ENCODE measurements at places on chromosomes 1 and 21.

DNA sequence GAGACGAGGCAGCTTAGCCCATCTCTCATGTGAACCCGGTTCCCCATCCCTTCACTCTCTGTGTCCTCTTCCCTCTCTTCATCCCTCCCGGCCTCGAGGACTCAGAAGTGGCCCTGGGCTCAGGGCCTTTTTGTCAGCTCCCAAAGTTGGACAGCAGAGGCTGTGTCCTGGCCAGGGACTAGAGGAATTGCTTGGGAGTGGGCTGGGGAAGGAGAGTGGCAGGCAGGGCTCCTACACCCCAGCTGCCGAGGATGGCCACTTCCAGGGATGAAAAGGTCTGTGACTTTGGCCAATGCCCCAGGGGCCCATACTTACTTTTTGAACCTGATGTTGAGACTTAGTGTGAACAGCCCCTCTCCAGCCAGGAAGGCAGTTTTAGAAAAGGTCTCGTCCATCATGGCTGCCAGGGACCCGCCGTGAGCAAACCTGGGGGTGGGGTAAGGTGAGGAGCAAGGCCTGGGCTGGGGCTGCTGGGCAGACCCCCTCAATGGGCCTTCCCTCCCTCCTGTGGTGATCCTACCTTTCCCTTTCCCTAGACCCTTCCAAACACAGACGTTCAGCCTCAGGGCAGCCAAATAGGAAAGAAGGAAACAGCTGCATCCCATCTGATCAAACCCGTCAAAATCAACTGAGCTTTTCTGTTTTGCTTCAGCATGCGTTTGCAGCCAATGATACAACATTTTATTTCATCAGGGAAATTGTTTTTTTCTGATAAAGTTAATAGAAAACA, 5.5 kb downstream of the THEM5 start:
- H3K36me3 ChIP-seq: no peaks in the 10 kb centered on the region
- DNase-seq: no peak
- H3K27ac ChIP-seq: peak overlapping the region; percentile 70
- peaks cover 7% of the 10 kb centered on the region for H3K27me3 ChIP-seq
- peaks cover 26% of the 10 kb centered on the region for H3K4me1 ChIP-seq

DNA sequence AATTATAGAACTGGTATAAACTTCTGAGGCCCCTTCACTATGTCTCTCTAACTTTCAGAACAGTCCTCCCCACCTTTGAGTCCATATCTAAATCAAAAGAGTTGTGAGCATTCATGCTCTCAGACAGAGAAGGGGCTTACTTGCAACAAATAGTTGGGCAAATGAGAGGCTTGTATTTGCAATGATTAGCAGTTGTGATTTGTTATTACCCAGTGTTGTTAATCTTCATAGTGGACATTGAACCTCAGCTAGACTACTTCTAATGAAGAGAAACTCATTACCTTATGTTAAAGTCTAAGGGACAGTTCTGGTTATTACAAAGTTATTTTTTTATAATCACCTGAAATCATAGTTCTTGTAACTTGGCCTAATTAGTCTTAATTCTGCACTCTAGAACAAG, 114.5 kb downstream of the RABGAP1L start:
- H3K27ac ChIP-seq: no peak overlapping the region
- H3K4me1 ChIP-seq: no peaks in the 10 kb centered on the region
- DNase-seq: no peak
- H3K27me3 ChIP-seq: no peaks in the 10 kb centered on the region
- H3K4me3 ChIP-seq: no peak overlapping the region
- H3K36me3 ChIP-seq: no peaks in the 10 kb centered on the region

DNA sequence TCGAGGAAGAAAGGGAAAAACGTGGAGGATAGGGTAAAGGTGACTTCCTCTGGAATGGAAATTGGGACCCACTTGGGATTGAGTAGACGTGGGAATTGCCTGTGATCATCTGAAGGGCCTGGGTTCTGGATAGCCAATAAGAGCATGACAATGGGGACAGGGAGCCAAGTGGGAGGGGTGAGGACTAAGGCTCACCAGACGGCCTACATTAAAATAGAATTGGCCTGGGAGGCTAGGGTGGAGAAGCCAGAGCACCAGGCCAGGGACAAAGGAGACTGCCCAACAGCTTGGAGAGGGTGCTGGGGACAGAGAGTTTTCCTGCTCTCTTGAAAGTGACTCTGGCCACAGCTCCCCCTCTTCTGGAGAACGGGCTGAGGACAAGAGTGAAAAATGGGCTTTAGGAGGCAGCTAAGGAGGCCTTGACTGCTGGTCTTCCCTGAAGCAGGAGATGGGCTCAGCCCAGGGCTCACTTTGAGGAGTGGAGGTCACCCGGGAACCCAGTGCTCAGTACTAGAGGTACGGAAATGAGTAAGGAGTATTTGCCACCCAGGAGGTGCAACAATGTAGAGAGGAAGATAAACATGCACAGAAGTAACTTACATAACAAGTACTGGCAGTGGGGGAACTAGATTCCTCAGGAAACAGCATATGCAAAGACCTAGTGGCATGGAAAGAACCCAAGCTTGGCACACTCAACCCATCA, 18.8 kb downstream of the INKA2 start:
- H3K27me3 ChIP-seq: no peaks in the 10 kb centered on the region
- H3K4me1 ChIP-seq: peaks cover 23% of the 10 kb centered on the region
- DNase-seq: no peak
- peak overlapping the region; percentile 28 for H3K27ac ChIP-seq

- H3K27ac ChIP-seq: no peak overlapping the region
- DNase-seq: no peak
- peaks cover 8% of the 10 kb centered on the region for H3K27me3 ChIP-seq
- no peaks in the 10 kb centered on the region for H3K4me1 ChIP-seq
- no peaks in the 10 kb centered on the region for H3K36me3 ChIP-seq
- H3K4me3 ChIP-seq: no peak overlapping the region
Measured at GRCh38 chr1:198123133-198123532, 33.7 kb upstream of the NEK7 start.

GRCh38 chr1:192088496-192088895, 69.8 kb upstream of the RGS18 start:
- H3K4me3 ChIP-seq: no peak overlapping the region
- H3K4me1 ChIP-seq: no peaks in the 10 kb centered on the region
- no peaks in the 10 kb centered on the region for H3K36me3 ChIP-seq
- no peak overlapping the region for H3K27ac ChIP-seq
- H3K27me3 ChIP-seq: no peaks in the 10 kb centered on the region

DNA sequence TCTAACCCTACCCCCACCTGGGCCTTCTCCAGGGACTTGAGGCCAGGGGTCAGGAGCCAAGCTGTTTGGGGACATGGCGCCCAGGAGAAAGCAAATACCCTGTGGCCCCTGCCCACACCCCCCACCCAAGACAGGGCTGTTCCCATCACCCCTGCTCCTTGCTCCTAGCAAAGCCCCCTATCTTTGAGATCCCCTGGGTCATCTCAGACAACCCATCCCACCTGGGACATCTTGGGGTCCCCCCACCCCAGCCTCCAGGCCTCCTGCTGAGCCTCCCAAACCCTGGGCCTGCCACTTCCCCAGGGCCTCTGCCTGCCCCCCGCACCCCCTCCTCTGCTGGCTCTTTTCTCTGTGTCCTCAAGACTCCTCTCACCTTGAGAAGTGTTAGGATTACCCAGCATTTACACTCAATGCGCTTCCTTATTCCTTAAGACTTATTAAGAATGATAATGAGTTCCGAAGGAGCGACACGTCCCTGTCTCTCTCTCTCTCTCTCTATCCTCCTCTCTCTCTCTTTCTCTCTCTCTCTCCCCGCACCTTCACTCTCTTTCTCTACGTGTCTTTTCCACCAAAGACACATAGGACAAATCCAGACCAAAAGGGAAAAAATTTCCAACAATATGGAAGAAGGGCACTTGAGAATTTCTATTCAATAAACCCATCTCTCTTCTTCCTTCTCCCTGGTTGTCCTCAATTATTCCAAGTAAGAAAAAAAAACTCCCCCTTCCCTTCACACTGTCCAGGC, 7.2 kb downstream of the CASZ1 start:
- no peak overlapping the region for H3K27ac ChIP-seq
- no peak overlapping the region for H3K4me3 ChIP-seq
- peaks cover 30% of the 10 kb centered on the region for H3K27me3 ChIP-seq
- peak; percentile 44 for DNase-seq
- H3K4me1 ChIP-seq: peaks cover 6% of the 10 kb centered on the region

- H3K27me3 ChIP-seq: no peaks in the 10 kb centered on the region
- no peaks in the 10 kb centered on the region for H3K4me1 ChIP-seq
- no peak for DNase-seq
- H3K27ac ChIP-seq: no peak overlapping the region
- no peaks in the 10 kb centered on the region for H3K36me3 ChIP-seq
Measured at GRCh38 chr21:44439211-44439600, 16.1 kb upstream of the LRRC3 start.

- H3K36me3 ChIP-seq: peaks cover 6% of the 10 kb centered on the region
- H3K27me3 ChIP-seq: no peaks in the 10 kb centered on the region
- DNase-seq: peak; percentile 58
- H3K4me1 ChIP-seq: peaks cover 22% of the 10 kb centered on the region
Measured at GRCh38 chr21:43866260-43866629, 1.2 kb downstream of the AGPAT3 start.

- H3K4me3 ChIP-seq: no peak overlapping the region
- DNase-seq: no peak
- peaks cover 43% of the 10 kb centered on the region for H3K36me3 ChIP-seq
- peaks cover 22% of the 10 kb centered on the region for H3K4me1 ChIP-seq
- H3K27ac ChIP-seq: no peak overlapping the region
Measured at GRCh38 chr1:166849135-166849534, 9.9 kb downstream of the POGK start.

- H3K27me3 ChIP-seq: peaks cover 6% of the 10 kb centered on the region
- H3K4me3 ChIP-seq: no peak overlapping the region
- no peak for DNase-seq
- peaks cover 7% of the 10 kb centered on the region for H3K4me1 ChIP-seq
Measured at GRCh38 chr1:119745034-119745433, 23.7 kb downstream of the HMGCS2 start.

DNA sequence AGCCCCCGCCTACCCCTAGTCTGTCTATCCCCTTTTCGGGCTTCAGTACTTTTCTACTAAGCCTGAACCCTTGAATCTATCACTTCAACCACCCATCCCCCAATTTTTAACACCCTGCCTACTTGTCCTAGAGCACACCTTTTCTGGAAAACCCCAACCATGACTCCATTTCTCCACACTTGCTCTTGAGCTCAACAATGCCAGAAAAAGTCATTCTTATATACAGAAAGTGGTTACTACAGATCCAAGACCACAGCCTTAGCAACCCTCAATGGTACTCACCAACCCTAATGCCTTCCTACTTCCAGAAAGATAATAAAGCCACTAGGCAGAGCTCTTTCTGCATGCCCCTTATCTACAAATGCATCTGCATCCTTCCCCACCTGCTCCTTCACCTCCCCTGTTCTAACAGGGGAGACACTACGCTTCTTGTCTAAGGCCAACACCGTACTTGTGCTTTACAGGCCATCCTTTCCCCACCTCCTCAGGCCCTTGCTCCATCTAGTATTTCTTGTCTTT, 41.2 kb downstream of the DMAP1 start:
- no peak for DNase-seq
- no peak overlapping the region for H3K27ac ChIP-seq
- no peaks in the 10 kb centered on the region for H3K36me3 ChIP-seq
- no peaks in the 10 kb centered on the region for H3K27me3 ChIP-seq
- H3K4me1 ChIP-seq: no peaks in the 10 kb centered on the region
- H3K4me3 ChIP-seq: no peak overlapping the region

GRCh38 chr1:224801844-224802490, 127.5 kb upstream of the DNAH14 start:
- no peak overlapping the region for H3K4me3 ChIP-seq
- peaks cover 16% of the 10 kb centered on the region for H3K27me3 ChIP-seq
- no peak overlapping the region for H3K27ac ChIP-seq

- no peak for DNase-seq
- no peak overlapping the region for H3K4me3 ChIP-seq
- peaks cover 10% of the 10 kb centered on the region for H3K4me1 ChIP-seq
Measured at GRCh38 chr21:41357546-41357945, 4.3 kb upstream of the MX2 start.

DNA sequence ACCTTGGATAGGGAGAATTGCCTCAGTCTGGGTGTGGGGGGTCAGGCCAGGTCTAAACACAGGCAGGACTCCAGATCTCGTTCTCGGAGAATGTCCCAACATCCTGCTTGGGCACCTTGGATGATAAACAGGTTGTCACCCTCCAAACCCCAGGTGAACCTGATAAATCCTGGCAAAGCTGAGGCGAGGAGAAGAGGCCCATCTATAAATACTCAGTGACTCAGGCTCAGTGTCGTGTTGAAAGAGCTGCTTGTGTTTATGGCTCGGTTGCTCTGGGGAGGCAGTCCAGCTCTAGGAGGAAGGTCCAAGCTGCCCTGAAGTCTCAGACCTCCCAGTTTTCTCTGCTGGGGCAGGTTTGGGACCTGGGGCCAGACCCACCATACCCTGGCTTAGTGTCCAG, 15.8 kb upstream of the TRIM63 start:
- no peak for DNase-seq
- H3K27ac ChIP-seq: no peak overlapping the region
- H3K36me3 ChIP-seq: no peaks in the 10 kb centered on the region
- no peak overlapping the region for H3K4me3 ChIP-seq

DNA sequence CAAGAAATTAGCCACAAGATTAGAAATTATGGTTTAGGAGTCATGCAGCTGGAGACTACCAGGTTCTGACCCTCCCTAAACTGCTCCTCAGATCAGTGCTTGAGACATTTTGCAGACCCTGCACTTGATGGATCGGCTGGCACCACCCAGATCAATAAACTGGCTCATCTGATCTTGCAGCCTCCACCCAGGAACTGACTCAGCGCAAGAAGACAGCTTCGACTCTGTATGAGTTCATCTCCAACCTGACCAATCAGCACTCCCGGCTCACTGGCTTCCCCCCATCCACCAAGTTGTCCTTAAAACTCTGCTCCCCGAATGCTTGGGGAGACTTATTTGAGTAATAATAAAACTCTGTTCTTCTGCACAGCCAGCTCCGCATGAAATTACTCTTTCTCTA, 40.0 kb downstream of the L1TD1 start:
- no peaks in the 10 kb centered on the region for H3K36me3 ChIP-seq
- H3K27ac ChIP-seq: no peak overlapping the region
- H3K4me1 ChIP-seq: no peaks in the 10 kb centered on the region
- no peak overlapping the region for H3K4me3 ChIP-seq
- peaks cover 10% of the 10 kb centered on the region for H3K27me3 ChIP-seq

- peaks cover 17% of the 10 kb centered on the region for H3K4me1 ChIP-seq
- no peak overlapping the region for H3K27ac ChIP-seq
- no peaks in the 10 kb centered on the region for H3K27me3 ChIP-seq
- H3K4me3 ChIP-seq: no peak overlapping the region
- DNase-seq: no peak
- no peaks in the 10 kb centered on the region for H3K36me3 ChIP-seq
Measured at GRCh38 chr1:41631154-41631553, 146.7 kb upstream of the EDN2 start.

DNA sequence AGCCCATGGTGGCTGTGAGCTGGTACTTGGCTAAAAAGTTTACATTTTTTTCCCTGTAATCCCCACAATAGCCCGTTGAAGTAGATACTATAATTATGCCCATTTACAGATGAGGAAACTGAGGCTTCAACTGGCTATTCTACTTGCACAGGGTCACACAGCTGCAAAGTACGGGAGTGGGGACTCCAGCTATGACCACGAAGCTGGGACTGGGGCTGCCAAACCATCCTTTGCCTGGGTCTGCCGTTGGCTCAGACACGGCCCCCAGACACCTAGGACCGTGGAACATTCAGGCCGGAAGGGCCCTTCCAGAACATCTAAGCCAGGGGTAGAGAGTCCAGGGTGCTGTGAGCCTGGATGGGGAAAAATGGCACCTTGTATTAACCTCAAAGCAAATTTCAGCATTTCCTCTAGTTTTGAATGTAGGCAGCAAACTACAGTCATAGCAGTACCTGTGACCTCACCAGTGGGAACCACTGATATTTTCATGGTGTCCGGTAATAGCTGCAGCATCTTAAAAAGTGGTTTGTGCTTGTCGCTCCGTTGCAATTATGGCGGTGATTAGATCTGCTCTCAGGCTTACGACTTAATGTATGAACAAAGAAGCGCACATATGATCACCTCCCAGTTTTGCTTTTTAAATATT, 4.3 kb downstream of the TP73 start:
- no peaks in the 10 kb centered on the region for H3K36me3 ChIP-seq
- no peak overlapping the region for H3K27ac ChIP-seq
- H3K4me1 ChIP-seq: no peaks in the 10 kb centered on the region
- H3K27me3 ChIP-seq: peaks cover 29% of the 10 kb centered on the region
